ENCODE measurements at places on chromosomes 5 and 9. TPM values are rescaled to one million over a fixed set of nuclear protein-coding genes. Genes with fewer than 3 reads are reported as not detected.

DNA sequence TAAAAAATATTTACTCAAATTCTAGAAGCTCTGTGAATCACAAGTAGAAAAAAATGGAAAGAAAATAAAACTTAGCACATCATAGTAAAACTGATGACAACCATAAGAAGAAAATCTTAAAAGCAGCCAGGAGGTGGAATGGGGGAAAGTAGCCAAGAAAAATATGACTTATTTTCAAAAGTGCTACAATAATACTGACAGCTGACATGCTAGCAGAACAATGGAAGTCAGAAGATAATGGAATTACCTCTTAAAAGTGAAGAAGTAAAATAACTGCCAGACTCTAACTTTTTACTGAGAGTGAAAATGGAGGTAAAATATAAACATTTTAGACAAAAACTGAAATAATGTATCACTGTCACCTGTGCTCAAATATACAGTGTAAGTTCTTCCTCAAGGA is 532.2 kb upstream of the SGCD start:
- no peak for DNase-seq

DNA sequence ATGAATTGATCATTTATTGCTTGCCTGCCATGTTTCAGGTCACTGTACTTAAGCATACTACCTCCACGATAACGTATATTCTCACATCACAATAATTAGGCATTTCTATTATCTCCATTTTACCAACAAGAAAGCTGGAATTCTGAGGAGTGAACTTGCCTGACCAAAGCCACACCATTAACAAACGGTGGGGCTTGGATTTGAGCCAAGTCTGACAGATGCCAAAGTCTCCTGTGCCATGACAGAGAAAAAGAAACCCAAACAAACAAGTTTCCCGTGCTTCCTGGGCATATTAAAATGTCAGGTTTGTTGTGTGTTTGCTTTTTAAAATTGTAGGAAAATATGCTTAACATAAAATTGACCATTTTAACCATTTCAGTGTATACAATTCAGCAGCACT is 40.8 kb upstream of the KCNV2 start:
- no peak for DNase-seq

DNA sequence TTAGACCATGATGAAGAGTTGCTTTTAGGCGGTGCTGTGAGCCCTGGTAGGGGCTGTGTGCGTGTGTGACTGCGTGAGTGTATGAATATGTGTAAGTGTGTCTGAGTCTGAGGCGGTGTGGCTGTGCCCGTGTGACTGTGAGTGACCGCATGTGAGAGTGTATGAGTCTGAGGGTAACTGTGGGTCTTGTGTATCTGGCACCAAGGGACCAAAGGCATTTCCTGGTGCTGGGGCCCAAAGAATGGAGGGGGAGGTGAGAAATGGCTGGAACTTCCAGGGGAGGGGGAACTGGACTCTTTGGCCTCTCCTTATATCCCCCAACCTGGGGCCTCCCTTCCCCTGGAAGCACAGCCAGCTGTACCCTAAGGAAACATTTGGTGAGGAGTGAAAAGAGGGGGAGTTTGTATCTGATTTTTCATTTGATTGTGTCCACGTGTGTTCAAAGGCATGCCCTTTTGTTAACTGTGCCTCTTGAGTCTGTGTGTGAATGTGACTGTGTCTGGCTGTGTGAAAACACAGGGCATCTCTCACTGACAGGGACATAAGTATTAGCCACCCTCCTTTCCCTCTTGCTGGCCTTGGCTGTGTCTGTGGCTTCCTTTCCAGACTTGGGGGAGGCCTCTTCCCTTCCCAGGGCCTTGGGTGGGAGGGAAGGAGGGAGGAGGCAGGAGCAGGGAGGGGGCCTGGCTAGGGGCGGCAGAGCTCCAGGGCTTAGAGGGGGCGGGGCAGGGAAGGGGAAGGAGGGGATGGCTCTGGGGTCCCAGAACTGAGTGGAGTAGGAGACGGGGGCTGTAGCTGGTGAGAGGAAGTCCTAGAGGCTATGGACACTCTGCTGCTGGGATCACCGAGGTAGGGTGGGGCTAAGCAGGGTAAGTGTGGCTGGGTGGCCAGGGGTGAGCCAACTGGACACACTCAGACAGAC is 1.4 kb downstream of the IL11RA start:
- DNase-seq = no peak

DNA sequence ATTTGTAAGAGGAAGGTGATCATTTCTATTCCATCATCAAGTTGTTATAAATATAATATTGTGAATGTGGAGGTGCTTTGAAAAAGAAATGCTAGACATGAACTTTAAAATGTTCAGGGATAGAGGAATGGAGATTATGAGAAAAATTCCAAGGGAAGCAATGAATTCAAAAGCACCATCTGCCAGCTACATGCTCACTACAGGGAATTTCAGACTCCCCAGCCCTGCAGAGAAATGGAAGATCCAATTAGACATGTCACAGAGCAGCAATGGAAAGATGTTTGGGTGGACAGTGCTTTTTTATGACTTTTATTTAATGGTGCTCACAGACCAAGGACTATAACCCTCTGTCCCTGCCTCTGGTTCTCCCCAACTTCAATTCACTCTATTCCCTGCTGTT is 209.7 kb downstream of the ESM1 start:
- no peak for DNase-seq

- DNase-seq = no peak
These were observed 4.5 kb downstream of the LRRC26 start for GRCh38 chr9:137165250-137165836.

- no peak for DNase-seq
These were observed 116.5 kb downstream of the TRPM6 start for GRCh38 chr9:74771262-74771585.

GRCh38 chr9:107547772-107548297 is 58.3 kb upstream of the KLF4 start:
- DNase-seq = no peak

DNA sequence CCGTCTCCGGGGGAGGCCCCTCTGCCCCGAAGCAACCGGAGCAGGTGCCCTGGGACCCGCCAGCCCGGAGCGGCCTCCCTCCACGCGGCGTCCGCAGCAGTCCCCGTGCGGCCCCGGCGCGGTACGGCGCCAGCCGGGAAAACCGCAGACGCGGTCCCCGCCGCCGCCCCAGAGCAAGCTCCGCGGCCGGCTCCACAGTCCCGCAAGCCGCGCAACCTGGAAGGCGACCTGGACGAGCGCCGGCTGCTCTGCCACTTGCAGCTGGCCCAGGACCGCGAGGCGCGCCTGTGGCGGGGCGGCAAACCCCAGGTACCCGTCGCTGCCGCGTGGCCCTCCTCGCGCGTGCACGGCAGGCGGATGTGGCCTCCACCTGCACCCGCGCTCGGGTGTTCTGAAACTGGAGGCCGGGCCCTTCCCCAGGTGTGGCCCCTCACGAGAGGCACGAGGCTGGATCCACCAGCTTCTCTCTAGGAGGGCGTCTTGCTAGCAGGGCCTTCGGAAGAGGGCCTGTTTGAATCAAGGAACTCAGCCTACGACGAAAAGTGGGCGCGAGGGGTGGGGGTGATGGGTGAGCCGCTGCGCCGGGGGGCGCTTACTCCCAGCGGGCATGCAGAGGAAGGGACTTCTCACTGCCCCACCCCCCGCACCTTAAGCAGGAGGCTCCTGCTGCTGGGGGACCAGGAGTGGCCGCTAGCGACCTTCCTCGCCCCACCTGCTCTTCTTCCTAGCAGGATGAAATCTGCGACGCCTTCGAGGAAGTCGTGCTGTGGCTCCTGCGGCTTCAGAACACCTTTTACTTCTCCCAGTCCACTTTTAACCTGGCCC is 602 bp downstream of the CCNI2 start:
- DNase-seq = no peak

DNA sequence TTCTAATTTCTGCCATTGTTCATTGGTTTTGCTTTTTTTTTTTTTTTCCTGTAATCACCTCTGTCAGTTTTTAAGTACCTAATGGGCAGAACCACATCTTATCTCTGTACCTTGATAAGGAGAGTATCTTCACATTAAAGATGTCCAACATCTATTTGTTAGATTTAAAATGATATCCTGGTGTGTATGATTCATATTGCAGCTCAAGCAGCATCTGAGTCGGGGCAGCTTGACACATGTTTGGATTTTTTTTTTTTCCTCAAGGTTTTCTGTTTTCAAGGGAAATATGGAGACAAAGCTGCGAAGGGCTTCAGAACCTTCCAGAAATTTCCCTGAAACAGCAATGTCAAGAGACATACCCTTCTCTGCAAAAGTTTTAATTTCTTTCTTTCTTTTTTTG is 164.7 kb downstream of the DOCK2 start:
- no peak for DNase-seq

GRCh38 chr5:1105350-1106265 is 6.3 kb downstream of the SLC12A7 start:
- no peak for DNase-seq

DNA sequence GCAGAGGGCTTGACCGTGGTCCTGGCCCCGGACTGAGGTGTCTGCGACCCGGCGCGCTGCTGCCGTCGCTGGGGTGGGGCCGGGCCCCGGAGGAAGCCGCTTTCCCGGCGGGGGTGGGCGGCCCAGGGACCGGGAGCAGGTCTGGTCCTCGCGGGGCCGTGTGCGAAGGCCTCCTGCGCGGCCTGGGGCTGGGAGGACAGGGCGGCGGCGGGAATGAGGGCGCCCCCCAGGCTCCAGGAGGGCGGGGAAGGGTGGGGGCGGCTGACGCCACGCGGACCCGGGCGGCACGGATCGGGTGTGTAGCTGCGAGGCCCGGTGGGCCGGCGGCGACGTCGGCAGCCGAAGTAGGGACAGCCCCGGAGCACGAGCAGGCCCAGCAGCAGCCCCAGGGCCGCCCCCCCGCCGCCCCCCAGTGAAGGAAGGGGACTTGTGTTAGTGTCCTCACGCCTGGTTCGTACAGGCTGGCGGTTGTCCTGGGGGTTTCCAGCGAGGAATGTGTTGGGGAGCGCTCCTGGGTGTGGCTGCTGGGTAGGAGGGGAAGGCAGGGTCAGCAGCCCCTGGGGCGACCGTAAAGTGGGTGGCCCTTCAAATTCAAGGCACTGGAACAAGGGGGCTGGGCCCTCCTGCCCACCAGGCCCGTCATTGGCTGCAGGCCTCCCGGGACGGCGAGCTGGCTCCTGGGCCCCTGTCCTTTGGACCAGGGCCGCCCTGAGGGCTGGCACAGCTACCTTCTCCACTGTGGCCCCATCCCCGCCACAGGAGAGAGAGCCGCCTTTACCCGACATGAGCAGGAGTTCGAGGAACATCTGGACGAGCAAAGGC is 597 bp upstream of the TMEM250 start:
- DNase-seq = no peak

- DNase-seq = no peak
These were observed 29.5 kb upstream of the PTPDC1 start for GRCh38 chr9:94054716-94055115.

GRCh38 chr9:97853056-97853843 is at the start of gene FOXE1:
TSS of gene FOXE1 (plus strand) at chr9:97853226. CDS start at chr9:97853915, 689 bp downstream.
- DNase-seq = no peak

Gene CTNND2
- 0.58 TPM for total RNA-seq

Gene FAM163B
- total RNA-seq = not detected

Gene DCTN3
- 168 TPM for total RNA-seq

Gene LCN6
- not detected for total RNA-seq

Gene TRPM6
- total RNA-seq = 0.29 TPM

Gene IL4
- not detected for total RNA-seq

Gene PTPRD
- 10.0 TPM for total RNA-seq

Gene TSSK1B
- not detected for total RNA-seq

Gene C9orf50
- total RNA-seq = not detected

Gene FAM221B
- total RNA-seq = not detected

Gene PRLR
- total RNA-seq = 0.12 TPM

Gene TXNDC8
- not detected for total RNA-seq

Gene HRH2
- total RNA-seq = 0.18 TPM
